ENCODE measurements at places on chromosomes 7 and 10.

DNA sequence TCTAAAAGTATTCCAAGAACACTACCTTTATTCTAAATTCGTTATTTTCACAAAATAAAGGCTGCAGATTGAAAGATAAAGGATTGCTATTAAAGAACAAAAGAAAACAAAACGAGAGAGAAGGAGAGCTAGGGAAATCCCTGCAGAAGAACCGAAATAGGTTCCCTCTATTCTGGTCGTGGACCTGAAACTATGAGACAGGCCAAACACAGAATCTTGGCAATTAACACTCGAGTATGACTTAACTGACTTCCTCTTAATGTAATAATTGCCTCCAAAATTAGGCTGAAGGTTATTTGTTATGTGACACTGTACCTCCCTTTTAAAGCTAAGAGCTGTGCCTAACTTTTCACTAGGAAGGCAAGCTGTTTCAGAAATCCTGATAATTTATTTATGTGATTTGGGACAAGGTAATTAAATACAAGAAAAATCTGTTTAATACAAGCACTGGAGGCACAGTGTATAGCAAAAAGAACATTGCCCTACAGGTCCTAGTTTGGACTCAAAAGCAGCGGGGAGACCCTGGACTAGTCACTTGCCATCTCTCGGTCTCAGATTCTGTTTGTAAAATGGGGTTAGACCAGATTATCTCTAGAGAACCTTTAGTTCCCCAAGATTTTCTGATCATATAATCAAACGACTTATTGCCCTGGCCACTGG, 11.6 kb downstream of the NAMPT start:
- H3K27me3 ChIP-seq = no peaks in the 10 kb centered on the region
- DNase-seq = no peak
- no peaks in the 10 kb centered on the region for H3K4me1 ChIP-seq
- no peak overlapping the region for H3K27ac ChIP-seq

DNA sequence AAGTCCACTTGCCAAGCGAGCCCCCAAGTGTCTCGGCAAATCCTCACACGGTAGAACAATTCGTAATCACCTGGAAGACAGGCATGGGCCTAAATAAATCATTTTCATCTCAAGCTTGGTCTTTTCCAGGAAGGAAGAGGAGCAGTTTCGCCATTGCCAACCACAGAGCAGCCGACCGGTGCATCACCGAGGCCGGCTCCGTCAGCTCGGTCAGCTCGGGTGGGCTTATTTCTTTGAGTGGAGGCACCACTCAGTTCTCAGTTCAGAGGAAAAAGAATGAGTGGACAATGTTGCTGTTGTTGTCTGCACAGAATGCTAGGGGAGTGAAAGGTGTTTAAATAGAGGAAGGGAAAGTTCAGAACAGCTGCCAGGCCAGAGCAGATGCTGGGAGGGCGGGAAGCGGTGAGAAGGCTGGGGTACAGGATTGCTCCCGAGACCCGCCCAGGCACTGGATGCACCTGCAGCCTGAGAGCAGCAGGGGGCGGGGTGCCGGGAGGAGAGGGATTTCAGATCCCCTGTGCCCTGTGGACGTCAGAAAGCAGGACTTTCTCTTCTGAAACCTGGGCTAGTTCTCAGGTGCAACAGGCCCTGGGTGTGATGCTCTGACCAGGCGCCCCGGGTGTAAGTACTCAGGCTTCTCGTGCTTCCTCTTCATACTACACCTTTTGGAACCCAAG, 17.7 kb upstream of the IGFBP3 start:
- H3K36me3 ChIP-seq = no peaks in the 10 kb centered on the region
- H3K27ac ChIP-seq = no peak overlapping the region
- no peaks in the 10 kb centered on the region for H3K4me1 ChIP-seq
- DNase-seq = no peak
- no peaks in the 10 kb centered on the region for H3K27me3 ChIP-seq

DNA sequence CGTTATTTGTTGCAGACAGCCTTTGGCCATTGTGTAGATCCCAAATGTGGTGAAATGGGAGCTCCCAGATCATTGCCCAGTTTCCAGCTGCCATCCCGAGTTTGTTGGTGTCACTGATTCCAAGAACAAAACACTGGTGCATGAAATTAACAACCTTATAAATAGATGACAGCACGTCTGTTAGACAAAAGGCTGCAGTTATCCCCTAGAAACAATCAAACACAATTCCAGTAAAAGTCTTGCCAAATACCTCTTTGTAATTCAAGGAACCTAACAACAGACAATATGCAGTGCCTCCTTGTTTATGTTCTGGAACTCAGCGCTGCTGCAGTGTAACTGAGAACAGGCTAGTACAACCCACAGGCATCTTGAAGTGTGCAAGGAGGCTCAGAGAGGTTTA, 404.5 kb downstream of the PAXIP1 start:
- no peaks in the 10 kb centered on the region for H3K4me1 ChIP-seq
- no peak for DNase-seq
- H3K27me3 ChIP-seq = no peaks in the 10 kb centered on the region
- H3K4me3 ChIP-seq = no peak overlapping the region

GRCh38 chr7:102258749-102259107, 27.9 kb upstream of the SH2B2 start:
- H3K4me1 ChIP-seq = no peaks in the 10 kb centered on the region
- no peak overlapping the region for H3K4me3 ChIP-seq
- no peaks in the 10 kb centered on the region for H3K36me3 ChIP-seq
- H3K27me3 ChIP-seq = no peaks in the 10 kb centered on the region

DNA sequence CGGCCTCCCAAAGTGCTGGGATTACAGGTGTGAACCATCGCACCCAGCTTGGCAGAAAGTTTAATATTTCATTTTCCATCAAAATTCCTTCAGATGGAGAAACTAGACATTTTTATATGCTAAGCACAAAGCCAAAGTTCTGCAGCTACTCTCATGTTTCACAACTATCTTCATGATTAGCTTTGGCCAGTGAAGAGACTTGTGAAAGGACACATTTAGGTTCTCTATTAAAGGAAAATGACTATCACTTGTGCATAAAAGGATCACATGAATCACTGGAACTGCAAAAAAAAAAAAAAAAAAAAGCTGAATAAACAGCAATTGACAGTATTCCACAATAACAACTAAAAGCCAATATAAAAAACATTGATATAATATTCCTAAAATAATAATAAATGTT, 16.2 kb downstream of the FGFBP3 start:
- DNase-seq = no peak
- H3K27ac ChIP-seq = no peak overlapping the region
- no peaks in the 10 kb centered on the region for H3K4me1 ChIP-seq
